ENCODE measurements at places on chromosomes 5 and 9.

DNA sequence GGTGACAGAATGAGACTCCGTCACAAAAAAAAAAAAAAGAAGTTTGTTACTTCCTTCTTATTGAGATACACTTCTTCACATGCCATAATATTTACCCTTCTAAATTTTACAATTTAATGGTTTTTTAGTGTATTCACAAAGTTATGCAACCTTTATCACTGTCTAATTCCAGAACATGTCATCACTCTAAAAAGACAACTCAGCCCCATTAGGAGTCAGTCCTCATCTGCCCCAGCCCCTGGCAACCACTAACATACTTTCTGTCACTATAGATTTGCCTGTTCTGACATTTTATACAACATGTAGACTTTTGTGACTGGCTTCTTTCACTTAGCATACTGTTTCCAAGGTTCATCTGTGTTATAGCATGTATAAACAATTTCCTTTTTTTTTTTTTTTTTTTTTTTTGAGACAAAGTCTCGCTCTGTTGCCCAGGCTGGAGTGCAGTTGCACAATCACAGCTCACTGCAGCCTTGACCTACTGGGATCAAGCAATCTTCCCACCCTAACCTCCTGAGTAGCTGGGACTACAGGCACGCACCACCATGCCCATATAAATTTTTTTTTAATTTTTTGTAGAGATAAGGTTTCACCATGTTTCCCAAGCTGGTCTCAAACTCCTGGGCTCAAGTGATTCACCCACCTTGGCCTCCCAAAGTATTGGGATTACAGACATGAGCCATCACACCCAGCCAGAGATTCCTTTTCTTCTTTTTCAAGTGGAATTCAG lies 18.0 kb downstream of the AQP3 start:
- no peak for DNase-seq

DNA sequence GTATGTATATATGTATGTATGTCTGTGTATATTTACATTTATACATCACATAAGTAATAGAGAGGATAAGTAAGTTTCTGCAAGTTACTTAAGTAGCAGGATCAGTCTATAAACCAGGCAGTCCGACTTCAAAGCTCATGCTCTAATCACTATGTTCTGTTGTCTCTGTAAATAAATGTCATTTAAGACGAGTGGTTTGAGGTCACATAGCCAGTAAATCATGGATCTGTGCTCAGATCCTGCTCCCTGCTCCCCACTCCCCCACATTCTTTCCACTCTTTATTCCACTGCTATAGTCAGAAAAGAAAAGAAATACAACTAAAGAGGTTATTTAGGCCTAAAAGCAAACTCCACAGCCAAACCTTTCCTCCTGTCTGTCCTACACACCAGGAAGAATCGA lies 90.4 kb downstream of the SERINC5 start:
- DNase-seq, result no peak

GRCh38 chr5:84130006-84130580 lies 254.6 kb downstream of the EDIL3 start:
- no peak for DNase-seq

DNA sequence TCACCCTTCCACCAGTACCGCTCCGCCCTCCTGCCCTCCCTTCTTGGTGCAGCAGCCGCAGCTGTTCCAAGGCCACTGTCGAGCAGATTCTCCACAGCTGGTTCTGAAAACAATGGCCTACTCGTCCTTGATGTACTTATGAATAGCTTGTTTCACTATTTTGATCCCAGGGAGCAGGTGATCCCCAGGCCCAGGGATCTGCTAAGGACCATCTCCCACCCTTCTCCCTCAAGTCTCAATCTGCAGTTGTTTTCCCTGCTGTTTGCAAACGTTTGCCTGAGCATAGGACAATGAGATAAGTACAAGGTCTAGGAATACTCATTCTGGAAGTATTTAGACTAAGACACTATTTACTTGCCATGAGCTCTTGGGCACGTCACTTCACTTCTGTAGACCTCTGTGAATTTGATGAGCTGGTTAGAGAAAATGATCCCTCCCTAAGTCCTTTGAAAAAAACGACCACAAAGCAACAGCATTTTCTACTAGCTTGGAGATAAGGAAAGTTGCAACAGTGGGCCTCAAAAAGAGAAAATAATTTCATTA lies 1.8 kb downstream of the LURAP1L start:
- no peak for DNase-seq

DNA sequence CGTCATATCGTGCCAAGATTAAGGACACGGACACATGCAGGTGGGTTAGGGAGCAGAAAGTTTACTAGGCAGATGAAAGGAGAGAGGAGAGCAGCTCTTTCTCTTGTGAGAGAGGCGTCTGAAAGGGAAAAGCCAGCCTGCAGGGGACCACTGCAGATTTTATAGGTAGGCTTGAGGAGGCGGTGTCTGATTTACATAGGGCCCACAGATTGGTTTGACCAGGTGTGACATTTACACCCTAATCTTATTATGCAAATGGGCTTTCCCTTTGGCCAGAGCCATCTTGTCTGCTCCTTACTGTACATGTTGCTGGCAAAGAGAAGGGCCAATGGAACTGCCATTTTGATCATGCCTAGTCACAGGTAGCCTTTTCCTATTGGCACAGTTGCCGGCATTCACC lies 137.2 kb upstream of the TAF11L2 start:
- no peak for DNase-seq

DNA sequence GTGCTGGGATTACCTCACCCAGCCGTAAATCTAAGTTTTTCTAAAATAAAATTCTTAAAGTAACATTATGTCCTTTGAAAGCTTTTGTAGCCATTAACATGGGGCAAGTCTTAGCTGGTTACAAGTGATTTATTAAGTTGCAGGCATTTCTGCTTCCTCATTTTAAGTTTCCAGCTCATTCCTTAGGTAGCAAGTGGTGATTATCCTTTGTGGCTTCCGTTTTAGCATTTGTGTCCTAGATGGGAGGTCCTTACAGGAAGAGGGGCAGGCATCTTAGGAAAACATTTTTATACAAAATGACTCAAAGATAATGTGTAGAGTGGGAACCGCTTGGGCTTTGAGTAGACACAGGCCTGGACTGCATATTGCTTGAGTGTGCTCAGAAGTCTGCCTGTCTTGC lies 35.0 kb upstream of the ROPN1L start:
- no peak for DNase-seq

GRCh38 chr5:132199116-132199680 lies 28.5 kb downstream of the P4HA2 start:
- DNase-seq, result no peak

DNA sequence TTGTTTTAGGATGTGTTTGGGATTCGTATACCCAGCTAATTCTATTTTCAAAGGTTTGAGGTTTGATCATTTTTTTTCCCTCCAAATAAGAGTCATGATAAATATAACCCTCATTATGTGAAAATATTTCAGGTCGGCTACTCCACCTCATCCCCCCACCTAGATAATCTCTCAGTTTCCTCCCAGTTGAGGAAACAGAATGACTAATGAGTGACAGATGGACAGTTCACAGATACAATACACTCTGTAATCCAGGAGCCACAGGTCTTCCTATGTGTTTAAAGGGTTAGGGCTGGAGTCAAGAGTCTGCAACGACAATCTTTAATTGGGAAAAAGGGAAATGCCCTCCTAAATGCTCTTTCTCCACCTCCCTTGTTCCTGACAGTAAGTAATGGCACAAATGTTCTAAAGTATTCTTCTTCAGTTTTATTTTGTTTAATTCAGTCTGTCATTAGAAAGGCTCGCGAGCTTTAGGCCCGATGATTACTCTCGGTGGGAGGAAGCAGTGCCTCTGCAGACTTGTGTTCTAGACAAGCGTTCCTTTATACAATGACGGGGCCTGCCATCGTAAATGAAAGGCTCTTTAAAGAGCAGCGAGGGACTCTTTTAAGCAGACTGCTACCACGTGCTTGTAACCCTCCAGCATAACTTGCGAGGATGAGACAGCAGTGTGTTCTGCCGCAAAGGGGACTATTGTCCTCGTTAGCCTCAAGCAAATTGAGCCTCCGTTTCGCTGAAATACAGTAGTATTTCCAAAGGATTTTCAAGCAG lies 69.0 kb downstream of the MEF2C start:
- peak; percentile 38 for DNase-seq

All from K562 (cell line).